Mesothelial cell of epicardium (in vitro differentiated cells): ENCODE measurements at places on chromosomes 1 and 21. TPM values are rescaled to one million over a fixed set of nuclear protein-coding genes. Genes with fewer than 3 reads are reported as not detected.

Gene IVL
- 0.11 to 0.34 TPM (median 0.27 TPM) in 3 replicates for total RNA-seq

Gene IL10
- total RNA-seq: not detected in 3 replicates

DNA sequence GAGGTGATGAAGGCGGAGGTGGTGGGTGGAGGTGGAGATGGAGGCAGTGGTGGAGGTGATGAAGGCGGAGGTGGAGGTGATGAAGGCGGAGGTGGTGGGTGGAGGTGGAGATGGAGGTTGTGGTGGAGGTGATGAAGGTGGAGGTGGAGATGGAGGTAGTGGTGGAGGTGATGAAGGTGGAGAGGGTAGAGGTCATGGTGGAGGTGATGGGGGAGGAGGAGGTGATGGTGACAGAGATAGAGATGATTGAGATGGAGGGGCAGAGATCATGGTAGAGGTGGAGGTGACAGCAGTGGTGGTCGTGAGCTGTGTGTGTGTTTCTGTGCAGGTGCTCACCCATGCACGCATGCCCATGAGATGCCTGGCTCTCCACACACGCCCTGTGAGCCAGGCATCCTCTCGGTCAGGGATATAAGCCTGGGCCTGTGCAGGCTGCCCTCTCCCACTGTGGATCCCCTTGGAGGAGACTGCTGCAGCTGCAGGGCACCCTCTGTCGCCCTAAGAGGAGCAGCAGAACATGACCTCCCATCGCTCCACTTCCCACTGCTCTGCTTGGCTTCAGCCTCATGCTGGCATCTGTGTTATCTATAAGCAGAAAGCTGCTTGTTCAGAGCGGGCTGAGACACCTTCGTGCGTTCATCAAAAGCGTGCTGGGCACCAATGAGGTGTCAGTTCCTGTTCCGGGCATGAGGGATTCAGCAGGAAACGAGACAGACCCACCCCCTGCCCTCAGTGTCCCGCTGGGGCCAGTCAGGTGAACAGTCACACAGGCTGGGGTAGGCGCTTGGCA lies 20.5 kb upstream of the NPHP4 start:
- no peak for DNase-seq
- H3K27me3 ChIP-seq: peaks cover 7% of the 10 kb centered on the region
- H3K4me3 ChIP-seq: no peak overlapping the region
- no peaks in the 10 kb centered on the region for H3K36me3 ChIP-seq

DNA sequence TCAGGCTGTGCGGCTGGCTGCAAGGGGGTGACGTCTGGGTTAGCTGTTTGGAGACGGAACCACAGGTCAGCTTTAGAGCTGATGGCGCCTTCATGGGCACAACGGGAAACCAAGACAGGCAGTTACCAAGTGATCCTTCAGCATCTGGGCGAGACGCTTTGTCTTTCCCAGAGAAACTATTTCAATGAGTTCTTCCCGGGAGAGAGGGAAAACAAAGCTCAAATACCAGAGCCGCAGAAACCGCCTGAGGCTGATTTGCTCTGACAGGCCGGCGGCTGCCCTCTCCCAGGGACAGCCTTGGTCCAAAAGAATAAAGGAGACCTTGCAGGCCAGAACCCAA lies 76.5 kb downstream of the CD58 start:
- peak overlapping the region; percentile 89 for H3K27ac ChIP-seq
- H3K4me1 ChIP-seq: peaks cover 41% of the 10 kb centered on the region
- no peak overlapping the region for H3K4me3 ChIP-seq
- H3K36me3 ChIP-seq: no peaks in the 10 kb centered on the region
- no peak for DNase-seq

Gene AQP10
- total RNA-seq: 0.57 to 1.00 TPM (median 0.60 TPM) in 3 replicates

- H3K4me1 ChIP-seq: peaks cover 20% of the 10 kb centered on the region
- no peak overlapping the region for H3K4me3 ChIP-seq
- peak overlapping the region; percentile 30 for H3K27ac ChIP-seq
Measured at GRCh38 chr1:45953934-45954847, 150.8 kb downstream of the MAST2 start.

DNA sequence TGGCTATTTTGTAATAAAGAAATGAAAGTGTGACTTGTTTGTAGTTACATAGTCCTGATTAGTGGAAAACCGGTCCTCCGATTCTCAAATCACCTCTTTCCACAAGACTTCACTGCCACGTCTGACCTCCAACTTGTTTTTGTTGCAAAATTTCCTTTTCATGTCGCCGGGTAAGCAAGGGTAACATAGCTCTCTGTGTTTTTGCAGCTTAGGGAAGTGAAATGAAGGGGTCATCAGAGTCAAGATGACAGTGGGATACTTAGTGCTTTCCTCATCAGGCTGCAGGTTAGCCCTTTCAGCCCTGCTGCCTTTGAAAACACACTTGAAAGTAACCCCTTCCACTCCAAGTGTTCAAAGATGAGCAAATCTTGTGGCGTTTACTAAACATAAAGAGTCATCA lies 217.9 kb downstream of the USP25 start:
- peaks cover 26% of the 10 kb centered on the region for H3K36me3 ChIP-seq
- DNase-seq: no peak
- no peaks in the 10 kb centered on the region for H3K27me3 ChIP-seq
- H3K4me1 ChIP-seq: peaks cover 14% of the 10 kb centered on the region
- peak overlapping the region; percentile 76 for H3K27ac ChIP-seq
- no peak overlapping the region for H3K4me3 ChIP-seq

DNA sequence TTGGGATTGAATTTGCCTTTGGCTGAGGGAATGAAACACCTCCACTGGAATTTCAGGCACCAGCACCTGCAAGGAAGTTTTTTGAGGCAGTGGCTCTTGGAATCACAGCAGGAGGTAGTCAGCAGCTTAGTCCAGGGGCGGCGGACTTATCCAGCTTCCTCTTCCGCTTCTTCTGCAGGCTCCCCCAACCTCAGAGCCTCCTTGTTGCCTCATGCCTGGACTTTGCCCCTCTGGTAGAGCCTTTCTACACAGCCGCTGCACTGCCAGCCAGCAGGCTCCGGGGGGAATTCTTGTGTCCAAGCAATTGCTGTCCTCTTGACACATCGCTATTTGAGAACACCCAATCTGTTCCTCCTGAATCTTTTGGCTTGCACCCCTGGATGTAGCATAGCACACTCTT lies 4.4 kb upstream of the RHEX start:
- no peak for DNase-seq
- no peaks in the 10 kb centered on the region for H3K4me1 ChIP-seq
- H3K27ac ChIP-seq: no peak overlapping the region

DNA sequence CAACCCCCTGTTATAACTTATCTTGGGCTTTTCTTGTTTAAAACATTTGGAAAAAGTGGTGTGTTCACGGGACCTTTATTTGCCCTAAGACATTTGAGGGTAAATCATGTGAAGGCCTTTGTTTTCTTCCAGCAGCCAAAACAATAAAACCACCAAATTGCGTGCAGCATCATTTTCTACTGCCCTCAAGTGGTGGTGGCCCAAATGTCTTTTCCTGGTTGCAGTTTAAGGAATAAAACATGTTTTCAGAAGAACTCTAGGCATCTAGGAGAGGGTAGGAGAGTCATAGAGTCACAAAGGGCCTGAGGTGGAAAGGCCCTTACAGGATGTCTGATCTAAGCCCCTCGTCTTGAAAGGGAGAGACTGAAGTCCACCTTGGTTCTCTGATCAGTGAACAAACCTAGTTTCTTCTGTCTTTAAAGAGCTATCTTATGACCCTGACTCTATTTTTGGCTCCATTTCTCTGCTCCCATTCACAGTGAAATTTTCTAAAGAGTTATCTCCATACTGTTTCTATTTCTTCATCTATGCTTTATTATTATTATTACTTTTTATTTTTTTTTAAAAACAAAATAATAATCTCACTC lies 16.0 kb upstream of the EPS15 start:
- peaks cover 8% of the 10 kb centered on the region for H3K4me1 ChIP-seq
- no peaks in the 10 kb centered on the region for H3K36me3 ChIP-seq
- H3K27me3 ChIP-seq: no peaks in the 10 kb centered on the region
- no peak overlapping the region for H3K27ac ChIP-seq
- no peak for DNase-seq

Gene SERPINC1
- total RNA-seq: 0.22 to 0.27 TPM (median 0.23 TPM) in 3 replicates

Gene ZNF692
- 78.9 to 84.2 TPM (median 80.1 TPM) in 3 replicates for total RNA-seq

Gene TIE1
- 1.3 to 1.7 TPM (median 1.5 TPM) in 3 replicates for total RNA-seq

GRCh38 chr1:222243902-222244301 lies 304.0 kb downstream of the HHIPL2 start:
- H3K27ac ChIP-seq: no peak overlapping the region
- H3K4me3 ChIP-seq: no peak overlapping the region
- H3K36me3 ChIP-seq: no peaks in the 10 kb centered on the region
- H3K27me3 ChIP-seq: peaks cover 6% of the 10 kb centered on the region
- no peaks in the 10 kb centered on the region for H3K4me1 ChIP-seq

- H3K4me3 ChIP-seq: no peak overlapping the region
- peaks cover 1% of the 10 kb centered on the region for H3K36me3 ChIP-seq
- no peak for DNase-seq
- H3K27me3 ChIP-seq: peaks cover 13% of the 10 kb centered on the region
Measured at GRCh38 chr21:34320011-34320410, 43.8 kb upstream of the KCNE2 start.

Gene KRTAP11-1
- not detected in 3 replicates for total RNA-seq

DNA sequence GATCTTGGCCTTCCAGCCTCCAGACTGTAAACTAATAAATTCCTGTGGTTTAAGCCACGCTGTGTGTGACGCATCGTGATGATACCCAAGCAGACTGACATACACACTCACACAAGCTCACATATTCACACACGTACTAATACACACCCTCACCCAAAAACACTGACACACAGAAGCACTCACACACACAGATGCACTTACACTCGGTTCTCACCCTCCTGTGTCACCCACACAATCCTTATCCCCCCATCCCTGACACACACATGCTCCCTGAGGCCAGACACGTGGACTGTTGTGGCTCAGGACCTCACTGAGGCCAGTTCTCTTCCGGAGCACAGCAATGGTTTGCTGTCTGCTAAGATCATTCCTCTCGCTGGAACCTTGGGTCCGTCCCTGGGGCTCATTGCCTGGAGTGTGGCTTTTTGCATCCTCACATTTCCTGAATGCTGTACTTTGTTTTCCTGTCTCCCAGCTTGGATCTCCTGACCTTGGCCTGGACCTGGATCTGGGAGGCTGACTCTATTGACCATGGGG lies 76.9 kb upstream of the LYST start:
- DNase-seq: no peak
- H3K27ac ChIP-seq: no peak overlapping the region
- no peaks in the 10 kb centered on the region for H3K4me1 ChIP-seq
- no peaks in the 10 kb centered on the region for H3K27me3 ChIP-seq
- H3K4me3 ChIP-seq: no peak overlapping the region

DNA sequence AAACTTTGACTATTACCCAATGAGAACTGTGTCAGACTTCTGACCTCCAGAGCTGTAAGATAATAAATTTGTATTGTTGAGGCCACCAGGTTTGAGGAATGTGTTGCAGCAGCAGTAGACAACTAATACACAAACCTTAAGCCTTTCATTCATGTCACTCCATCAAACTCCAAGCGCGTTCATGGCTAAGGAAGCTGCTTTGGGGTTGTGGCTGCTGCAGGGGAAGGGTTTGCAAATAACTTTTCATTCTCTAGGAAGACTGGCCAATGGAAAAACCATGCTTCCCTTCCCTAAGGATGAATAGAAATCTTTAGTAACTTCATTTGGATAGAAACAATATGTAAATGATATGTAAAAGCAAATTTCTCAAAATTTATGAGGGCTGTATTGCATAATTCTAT lies 170.4 kb downstream of the RHOU start:
- H3K36me3 ChIP-seq: no peaks in the 10 kb centered on the region
- peak overlapping the region; percentile 8 for H3K27ac ChIP-seq
- DNase-seq: no peak
- no peak overlapping the region for H3K4me3 ChIP-seq
- peaks cover 53% of the 10 kb centered on the region for H3K4me1 ChIP-seq

Gene NBPF26
- total RNA-seq: 52.8 to 54.3 TPM (median 53.3 TPM) in 3 replicates

Gene PSMB4
- total RNA-seq: 202 to 207 TPM (median 202 TPM) in 3 replicates

DNA sequence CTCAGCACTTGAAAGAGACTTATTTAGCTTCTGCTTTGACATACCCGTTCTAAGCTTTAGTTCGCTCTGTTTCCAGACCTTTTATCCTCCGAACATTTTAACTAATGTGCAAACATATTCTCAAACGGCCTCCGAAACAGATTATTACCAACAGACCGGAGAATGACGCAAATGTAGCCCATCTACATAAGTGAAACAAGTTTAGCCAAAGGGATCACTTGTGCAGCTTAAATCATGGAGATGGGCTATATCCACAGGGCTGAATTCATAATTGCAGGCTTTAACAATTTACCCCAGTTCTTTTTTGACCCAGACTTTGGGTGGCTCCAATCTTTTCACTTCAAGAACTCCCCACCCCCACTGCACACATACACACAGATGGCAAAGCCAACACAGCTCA lies 119.7 kb downstream of the KCNH1 start:
- no peaks in the 10 kb centered on the region for H3K36me3 ChIP-seq
- DNase-seq: no peak
- H3K27me3 ChIP-seq: peaks cover 58% of the 10 kb centered on the region
- H3K4me1 ChIP-seq: peaks cover 14% of the 10 kb centered on the region
- no peak overlapping the region for H3K27ac ChIP-seq

Gene ENTREP3
- total RNA-seq: 51.9 to 56.1 TPM (median 56.0 TPM) in 3 replicates

DNA sequence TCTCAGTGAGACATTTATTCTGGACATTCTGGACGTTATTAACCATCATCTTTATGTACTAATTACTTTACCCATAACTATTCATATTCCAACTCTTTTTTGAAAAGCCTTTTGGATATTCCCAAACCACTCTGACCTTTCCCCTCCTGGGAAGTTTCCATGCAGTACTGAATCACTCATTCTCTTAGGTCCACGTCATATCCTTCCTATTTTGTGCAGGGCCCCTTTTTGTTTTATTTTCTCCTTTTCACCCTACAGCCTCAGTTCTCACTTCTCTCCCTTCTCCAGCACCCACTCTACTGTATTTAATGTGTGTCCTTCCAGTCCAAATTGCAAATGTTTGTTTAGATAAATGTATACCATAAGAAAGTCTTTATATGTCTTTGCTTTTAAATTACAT lies 16.4 kb upstream of the ATP1A1 start:
- H3K27me3 ChIP-seq: no peaks in the 10 kb centered on the region
- H3K27ac ChIP-seq: no peak overlapping the region
- no peak overlapping the region for H3K4me3 ChIP-seq

GRCh38 chr21:36075171-36075570 lies 5.3 kb downstream of the CBR1 start:
- H3K27me3 ChIP-seq: peaks cover 5% of the 10 kb centered on the region
- H3K27ac ChIP-seq: no peak overlapping the region
- H3K4me1 ChIP-seq: peaks cover 4% of the 10 kb centered on the region
- H3K36me3 ChIP-seq: peaks cover 4% of the 10 kb centered on the region

Gene SPOCD1
- 0.75 to 1.3 TPM (median 1.0 TPM) in 3 replicates for total RNA-seq
